ENCODE measurements at places on chromosomes 12 and 14.

DNA sequence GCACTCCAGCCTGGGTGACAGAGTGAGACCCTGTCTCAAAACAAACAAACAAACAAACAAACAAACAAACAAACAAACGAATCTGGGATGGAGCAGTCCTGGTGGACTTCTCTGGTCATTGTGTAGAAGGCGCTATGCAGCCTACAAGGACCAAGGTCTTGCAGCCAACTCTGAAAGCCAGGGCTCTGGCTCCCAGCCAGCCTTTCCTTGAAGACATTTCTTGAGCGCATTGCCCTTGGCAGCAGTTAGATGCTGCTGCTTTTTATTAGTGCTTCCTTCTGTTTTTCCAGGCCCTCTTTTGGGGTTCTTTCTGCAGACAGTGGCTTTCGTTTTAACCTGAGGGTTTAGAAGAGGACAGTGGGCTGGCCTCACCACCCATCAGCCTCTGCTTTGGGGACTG is 20.2 kb downstream of the CCDC177 start:
- DNase-seq, result no peak

- no peak for DNase-seq
Observed at GRCh38 chr12:121000530-121000929, 15.8 kb downstream of the C12orf43 start.

- DNase-seq, result no peak
Observed at GRCh38 chr14:101596742-101597141, 35.4 kb downstream of the DIO3 start.

GRCh38 chr12:65067383-65067782 is 53.7 kb downstream of the WIF1 start:
- DNase-seq, result no peak

GRCh38 chr12:53200458-53201176 is 6.4 kb downstream of the ITGB7 start:
- DNase-seq, result no peak

- no peak for DNase-seq
Observed at GRCh38 chr12:60535363-60535762, 939.5 kb downstream of the SLC16A7 start.

DNA sequence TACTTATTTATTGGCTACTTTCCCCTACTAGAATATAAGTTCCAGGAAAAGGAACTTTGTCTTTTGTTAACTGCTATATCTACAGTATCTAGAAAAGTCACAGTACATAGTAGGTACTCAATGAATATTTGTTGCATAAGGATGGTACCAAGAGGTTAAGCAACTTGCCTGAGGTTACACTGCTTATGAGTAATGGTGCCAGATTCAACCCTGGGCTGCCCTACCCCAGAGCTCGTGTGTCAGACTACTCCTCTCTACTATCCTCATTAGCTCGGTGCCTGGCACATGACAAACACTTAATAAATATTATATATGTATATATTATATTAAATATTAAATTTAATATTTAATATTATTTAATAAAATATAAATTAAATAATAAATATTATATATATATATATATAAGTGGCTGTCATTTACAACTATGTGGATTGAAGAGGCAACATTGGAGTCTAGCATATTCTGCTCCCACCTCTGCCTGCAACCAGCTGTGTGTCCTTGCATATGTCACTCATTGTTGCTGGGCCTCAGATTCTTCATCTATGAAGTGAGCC is 25.4 kb downstream of the UTP20 start:
- DNase-seq, result no peak

DNA sequence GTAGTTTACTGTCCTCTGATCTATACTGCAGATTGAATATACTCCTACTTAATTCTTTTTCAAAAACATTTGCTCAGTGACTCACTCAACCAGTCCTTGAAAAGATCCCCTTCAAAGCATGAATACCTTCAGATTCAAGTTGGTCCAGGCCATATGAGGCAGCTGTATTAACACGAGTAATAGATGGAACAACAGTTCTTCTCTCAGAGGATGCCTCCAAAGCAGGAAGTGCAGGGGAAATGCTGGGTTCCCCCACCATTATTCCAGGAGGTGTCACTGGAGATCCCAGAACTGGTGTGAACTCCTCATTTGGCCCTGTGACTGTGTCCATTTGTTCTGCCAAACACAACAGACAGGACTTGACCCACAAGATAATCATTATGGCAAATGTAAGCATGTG is 20.6 kb downstream of the ARMH4 start:
- DNase-seq, result no peak

DNA sequence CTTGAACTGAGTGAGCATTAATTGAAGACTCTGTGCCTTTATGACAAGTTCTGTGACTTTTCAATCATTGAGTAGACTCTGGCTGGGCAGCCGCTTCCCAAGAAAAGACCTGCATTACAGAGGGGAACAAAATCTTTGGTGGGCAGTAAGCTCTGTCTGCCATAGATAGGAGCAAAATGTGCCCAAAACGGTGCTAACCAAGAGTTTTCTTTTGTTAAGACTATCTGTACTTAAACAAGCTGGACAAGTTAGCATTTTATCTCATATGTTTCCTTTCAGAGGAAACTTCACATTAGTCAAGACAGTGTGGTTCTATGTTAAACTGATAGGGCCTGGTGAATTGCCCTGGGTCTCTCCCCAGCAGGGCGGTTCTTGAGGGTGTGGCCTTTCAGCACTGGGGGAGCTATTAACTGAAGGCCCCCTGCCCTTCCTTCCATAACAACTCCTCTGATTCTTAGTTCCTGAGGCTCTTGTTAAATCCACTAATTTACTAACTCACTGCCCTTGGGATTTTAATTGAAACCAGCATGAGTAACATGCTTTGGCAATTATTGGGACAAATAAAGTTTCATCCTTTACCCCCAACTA is 219.6 kb downstream of the KTN1 start:
- DNase-seq, result no peak

All from stimulated activated CD8-positive, alpha-beta memory T cell treated with anti-CD3 and anti-CD28 coated beads, Interleukin-7, amount 100 ng/mL, for 1 hour (primary cell).